NCI-H146 (cell line): ENCODE measurements at places on chromosomes 16 and 17.

DNA sequence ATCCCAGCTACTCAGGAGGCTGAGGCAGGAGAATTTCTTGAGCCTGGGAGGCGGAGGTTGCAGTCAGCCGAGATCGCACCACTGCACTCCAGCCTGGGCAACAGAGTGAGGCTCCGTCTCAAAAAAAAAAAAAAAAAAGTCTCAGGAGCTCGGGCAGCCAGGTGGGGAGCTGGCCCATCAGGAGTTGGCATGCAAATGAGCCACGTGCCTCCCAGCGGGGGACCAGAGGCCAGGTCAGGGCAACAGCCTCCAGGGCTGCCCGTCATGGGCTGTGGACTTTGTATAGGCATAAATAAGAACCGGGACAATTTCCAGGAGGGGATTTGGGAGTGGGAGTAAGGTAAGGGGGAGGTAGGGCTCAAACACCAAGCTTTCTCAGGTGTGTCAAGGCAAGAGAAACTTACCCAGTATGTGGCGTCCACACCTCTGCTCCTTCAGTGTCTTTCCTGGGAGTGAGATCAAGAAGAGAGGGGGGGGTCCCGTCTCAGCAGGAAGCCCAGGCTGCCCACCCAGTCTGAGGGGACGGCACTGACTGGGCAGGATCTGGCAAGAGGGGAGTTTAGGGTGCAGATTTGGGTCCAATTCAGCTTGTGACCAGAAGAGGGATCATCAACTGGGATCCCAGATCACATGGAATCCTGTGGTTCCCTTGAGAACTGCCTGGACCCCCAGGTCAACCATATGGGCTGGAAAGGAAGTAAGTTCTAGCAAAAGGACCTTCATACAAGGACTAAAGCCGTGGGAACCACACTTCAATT, 22.3 kb upstream of the G6PC1 start:
- peak; percentile 90 for DNase-seq

DNA sequence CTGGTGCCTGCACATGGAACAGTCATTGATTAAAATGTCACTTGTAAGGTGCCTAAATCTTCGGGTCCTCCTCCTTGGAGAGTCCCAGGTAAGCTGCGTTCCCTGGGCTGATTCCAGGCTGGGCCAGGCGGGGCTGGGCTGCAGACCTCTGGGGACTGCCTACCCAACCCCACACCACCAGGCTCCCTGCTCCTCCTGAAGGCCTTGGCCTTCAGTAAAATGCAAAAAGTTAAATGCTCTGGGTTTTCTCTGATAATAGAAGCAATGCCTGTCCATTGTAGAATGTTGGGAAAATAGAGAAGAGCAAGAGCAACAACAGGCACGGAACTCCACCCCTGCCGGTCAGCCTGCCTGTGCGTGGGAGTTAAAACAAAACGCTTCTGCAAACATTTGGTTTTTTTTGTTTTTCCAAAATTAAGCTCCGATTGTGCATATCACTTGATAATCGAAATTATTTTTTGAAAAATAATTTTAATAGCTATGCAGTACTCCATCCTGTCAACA, 363.9 kb downstream of the SEC14L1 start:
- no peak for DNase-seq

- no peak for DNase-seq
Measured at GRCh38 chr16:59878479-59878878, 1144.4 kb upstream of the GOT2 start.

DNA sequence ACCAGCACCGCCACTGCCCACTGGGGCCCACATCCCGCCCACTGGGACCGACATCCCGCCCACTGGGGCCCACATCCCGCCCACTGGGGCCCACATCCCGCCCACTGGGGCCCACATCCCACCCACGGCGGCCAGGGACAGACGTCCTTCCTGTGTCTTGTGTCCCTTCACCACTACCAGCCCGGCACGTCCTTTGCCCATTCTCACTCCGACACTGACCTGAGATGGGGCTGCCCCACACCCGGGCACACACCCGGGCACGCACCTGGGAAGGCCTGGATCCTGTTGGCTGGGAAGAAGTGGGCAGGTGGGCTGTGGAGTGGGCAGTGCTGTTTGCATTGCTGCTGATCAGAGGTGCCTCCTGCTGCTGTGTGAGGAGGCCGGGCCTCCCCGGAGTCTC, 28.4 kb upstream of the GNG13 start:
- DNase-seq, result no peak

GRCh38 chr17:16267174-16267573, 50.2 kb downstream of the PIGL start:
- no peak for DNase-seq

GRCh38 chr16:89918453-89919347, at the start of gene MC1R:
Gene MC1R (plus strand): TSS chr16:89918862. CDS start chr16:89919259, 397 bp downstream.
- DNase-seq, result peak; percentile 49

DNA sequence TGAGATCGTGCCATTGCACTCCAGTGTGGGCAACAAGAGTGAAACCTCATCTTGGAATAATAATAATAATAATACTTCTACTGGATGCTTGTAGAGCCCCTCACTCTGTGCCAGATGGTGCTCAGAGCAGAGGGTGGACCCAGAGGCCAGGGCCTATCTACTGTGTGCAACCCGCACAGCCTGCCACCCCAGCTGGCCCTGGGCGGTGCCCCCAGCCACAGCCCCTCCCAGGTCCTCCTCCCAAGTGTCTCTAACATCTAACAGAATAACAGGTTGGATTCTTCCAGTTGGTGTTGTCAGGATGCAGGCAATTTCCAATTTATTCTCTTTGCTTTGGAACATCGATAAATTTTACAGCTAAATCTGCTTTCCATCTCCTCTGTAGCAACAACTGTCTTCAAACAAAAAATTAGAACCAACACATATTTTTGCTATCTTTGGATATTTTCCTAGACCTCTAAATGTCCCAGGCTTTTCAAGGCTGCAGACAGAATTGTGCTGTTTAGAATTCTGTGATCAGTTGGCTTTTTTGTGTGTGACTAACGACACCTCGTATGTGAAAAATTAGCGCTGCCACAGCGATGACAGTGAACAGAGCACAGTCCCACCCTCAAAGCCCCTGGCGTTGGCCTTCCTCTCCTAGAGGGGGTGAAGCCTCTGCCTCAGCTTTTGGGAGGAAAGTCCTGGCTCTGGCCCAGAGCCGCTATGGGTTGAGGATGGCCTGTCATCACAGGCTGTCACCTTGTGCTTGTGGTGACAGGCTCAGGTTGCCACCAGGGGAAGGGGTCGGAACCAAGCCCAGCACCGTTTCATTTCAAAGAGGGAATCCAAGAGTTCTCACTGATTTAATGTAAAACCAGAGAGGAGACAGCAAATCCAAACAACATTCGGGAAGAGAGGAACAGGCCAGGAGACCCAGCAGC, 7.6 kb upstream of the EVPL start:
- no peak for DNase-seq

DNA sequence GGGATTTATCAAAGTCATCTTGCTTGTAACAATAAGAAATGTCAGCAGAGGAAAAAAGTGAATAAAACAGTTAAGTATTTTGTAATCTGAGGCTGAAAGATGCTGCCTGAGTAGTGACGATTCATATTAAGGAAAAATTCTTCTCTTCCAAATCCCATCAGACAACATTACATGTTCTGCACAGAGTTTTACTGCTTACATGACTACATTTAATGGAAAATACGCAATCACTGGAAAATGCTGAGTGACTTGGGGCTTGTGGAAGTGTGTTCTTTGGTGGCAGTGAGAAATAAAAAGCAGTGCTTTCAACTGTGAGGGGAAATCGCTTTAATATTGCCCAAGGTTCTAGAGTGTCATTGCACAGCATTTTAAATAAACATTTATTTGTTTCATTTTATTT, 1025.2 kb upstream of the GOT2 start:
- DNase-seq, result no peak

DNA sequence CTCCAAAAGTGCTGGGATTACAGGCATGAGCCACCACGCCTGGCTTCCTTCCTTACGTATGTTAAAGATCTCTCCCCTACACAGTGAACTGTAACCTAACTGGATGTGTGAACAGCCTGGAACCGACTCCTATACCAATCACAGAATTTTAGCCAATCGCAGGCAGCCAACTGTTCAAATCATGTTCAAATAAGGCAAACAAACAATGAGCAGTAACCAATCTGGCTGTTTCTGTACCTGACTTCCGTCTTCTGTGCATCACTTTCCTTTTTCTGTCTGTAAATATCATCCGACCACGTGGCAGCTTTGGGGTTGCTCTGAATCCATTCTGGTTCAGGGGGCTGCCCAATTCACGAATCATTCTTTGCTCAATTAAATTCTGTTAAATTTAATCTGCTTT, 27.5 kb downstream of the TEKT5 start:
- no peak for DNase-seq

GRCh38 chr16:60279061-60279665, 1545.0 kb upstream of the GOT2 start:
- DNase-seq, result no peak

DNA sequence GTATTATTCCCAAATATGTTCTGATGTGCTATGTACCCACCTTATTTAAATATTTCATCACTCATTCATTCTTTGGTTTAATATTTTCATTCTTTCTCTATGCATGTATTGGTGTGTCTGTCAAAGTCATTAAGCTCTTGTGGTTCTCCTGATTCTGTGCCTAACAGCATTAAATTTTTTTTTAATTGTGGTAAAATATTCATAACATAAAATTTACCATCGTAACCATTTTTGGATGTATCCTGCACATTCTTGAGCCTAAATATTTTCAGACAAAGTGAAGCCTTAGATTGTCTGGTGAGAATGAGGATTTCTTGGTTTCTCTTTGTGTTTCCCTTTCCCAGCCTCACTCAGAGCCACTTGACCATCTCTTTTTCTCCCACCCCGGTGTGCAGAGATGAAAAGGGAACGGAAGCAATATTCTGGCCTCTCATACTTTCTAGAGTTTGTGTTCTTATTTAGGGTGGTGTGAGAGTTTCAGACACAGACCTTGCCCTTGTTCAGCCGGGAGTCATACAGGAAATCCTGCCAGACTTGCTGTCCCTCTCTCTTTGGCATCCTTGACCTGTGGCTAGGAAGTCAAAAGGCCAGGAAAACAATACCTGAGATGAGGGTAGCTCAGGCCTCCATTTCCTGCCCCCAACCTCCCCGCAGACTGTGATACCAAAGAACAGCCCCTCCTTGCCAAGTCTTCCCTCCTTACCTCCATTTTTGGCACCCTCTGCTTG, 4.9 kb downstream of the CCL5 start:
- DNase-seq, result no peak

DNA sequence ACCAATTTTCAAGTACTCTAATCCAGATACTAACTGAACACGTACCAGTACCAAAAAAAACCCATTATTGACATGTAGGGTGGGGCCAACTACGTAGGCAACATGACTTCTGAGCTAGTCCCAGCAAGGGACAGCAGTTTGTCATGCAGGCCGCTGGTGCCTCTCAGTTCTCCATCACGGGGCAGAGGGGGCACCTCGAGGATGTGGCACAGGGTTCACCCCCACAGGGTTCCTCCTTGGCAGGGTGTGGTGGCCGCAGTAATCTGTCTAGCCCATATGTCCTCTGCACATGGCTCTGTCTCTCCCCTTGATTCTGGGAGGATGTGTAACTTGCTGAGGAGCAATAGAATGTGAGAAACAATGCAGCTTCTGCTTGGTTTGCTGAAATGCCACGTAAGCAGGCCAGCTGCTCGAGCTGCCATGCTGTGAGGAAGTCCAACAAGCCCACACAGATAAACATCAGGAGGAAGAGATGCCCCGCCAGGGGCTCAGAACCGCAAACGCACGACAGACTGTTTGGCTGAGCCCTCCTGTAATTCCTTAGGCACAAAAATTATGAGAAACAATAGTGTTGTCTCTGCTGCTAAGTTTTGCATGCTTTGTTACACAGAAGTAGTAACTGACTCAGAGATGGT, 62.4 kb downstream of the NT5M start:
- DNase-seq, result no peak

GRCh38 chr16:50478773-50479149, 69.4 kb upstream of the NKD1 start:
- peak; percentile 85 for DNase-seq

DNA sequence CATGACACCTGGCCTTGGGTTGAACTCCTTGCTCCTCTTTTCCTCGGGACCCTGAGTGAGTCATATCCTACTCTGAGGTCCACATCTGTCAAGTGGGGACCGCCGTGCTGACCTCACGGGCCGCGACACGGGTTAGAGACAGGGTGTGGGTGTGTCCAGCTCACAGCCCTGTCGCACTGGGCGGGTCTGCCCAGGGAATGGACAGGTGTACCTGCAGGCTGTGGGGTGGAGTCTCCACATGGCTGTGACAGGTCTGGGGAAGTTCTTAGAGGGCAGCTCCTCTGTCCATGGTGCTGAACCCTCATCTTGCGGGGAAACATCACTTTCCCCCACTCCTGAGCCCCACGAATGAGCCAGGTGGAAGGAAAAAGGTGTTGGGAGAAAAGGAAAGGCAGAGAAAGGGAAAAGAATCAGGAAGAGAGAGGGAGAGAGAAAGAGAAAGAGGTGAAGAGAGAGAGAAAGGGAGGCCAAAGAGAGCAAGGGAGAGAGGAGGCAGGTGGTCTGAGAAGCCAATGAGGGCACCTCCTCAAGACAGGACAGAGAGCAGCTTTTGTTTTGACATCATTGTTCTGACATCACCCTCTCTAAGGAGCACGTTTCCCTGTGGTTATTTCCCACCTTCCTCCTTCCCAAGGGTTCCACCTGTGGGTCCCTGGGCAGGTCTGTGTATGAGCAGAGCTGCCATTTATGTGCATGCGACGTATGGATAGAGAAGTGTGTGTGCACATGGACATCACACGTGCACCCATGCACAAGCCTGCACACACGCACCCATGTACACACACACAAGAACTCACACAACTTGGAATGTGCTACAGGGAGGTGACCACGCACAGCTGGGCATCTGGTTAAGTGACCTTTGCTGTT, 32.6 kb upstream of the CBFA2T3 start:
- DNase-seq, result no peak

GRCh38 chr17:18859256-18859655, 1.3 kb downstream of the PRPSAP2 start:
- DNase-seq, result peak; percentile 42

GRCh38 chr16:48335961-48336360, 49.3 kb downstream of the SIAH1 start:
- no peak for DNase-seq

GRCh38 chr16:52383119-52383518, 163.8 kb downstream of the TOX3 start:
- peak; percentile 23 for DNase-seq

DNA sequence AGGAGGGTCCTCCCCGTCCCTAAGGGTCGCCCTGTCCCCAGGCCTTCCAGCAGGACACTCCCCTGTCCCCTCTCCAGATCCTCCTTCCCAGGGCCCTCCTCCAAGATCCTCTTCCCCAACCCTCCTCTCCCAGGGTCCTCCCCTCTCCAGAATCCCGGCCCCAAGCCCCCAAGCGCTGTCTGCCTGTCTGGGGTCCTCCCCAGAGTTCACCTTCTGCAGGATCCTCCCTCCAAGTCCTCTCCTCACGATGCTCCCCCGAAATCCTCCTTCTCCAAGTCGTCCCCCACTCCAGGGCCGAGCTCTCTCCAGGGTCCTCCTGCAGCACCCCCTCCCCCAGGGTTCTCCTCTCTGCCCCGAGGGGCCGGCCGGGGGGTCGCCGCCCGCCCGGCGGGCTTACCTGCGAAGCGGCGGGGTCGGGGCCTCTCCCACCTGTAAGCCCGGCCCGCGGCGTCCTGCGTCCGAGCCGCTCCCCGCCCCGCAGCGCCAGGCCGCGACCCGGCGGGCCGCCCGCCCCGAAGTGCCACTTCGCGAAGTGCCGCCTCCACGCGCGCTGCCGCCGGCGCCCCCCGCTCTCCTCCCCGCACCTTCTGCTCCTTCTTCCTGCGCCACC, 678 bp upstream of the BAIAP2 start:
- no peak for DNase-seq
